ENCODE measurements at places on chromosomes 16 and 17. TPM values are rescaled to one million over a fixed set of nuclear protein-coding genes. Genes with fewer than 3 reads are reported as not detected.

- H3K4me3 ChIP-seq, result no peak overlapping the region
- H3K27me3 ChIP-seq, result peaks cover 42% of the 10 kb centered on the region
- H3K4me1 ChIP-seq, result no peaks in the 10 kb centered on the region
Measured at GRCh38 chr17:11622492-11622891, 24.2 kb downstream of the DNAH9 start.

DNA sequence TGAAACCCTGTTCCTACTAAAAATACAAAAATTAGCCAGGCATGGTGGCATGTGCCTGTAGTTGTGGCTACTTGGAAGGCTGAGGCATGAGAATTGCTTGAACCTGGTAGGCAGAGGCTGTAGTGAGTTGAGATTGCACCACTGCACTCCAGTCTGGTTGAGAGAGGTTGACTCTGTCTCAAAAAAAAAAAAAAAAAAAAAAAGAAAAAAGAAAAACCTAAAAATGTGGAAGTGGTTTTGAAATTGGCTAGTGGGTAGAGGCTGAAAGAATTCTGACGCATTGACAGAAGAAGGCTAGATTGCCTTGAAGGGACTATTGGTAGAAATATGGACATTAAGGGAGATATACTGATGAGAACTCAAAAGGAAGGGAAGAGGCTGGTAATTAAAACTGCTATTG, 33.6 kb upstream of the CPPED1 start:
- H3K27me3 ChIP-seq, result peaks cover 43% of the 10 kb centered on the region
- H3K27ac ChIP-seq, result no peak overlapping the region
- H3K4me3 ChIP-seq, result no peak overlapping the region
- H3K4me1 ChIP-seq, result no peaks in the 10 kb centered on the region
- DNase-seq, result no peak
- H3K36me3 ChIP-seq, result no peaks in the 10 kb centered on the region

DNA sequence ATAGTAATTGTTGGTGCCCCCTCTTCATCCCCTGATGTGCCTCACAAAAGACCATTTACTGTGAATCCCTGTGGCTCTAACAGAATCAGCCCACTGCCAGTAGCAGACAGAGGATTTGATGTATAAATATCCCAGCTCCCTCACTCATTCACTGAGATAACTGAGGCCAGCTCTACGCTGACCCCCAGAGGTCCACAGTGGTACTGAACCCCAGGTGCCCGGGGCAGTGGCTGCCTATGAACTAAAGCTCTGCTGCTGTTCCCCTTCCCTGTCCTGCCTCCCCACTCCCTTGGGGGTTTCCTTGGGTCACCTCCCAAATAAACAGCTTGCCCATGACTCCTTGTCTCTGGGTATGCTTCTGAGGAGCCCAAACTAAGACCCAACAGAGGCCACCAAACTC, 295.8 kb downstream of the FOXL1 start:
- no peaks in the 10 kb centered on the region for H3K4me1 ChIP-seq
- H3K27me3 ChIP-seq, result peaks cover 18% of the 10 kb centered on the region
- no peak for DNase-seq
- no peak overlapping the region for H3K4me3 ChIP-seq
- no peaks in the 10 kb centered on the region for H3K36me3 ChIP-seq
- no peak overlapping the region for H3K27ac ChIP-seq

IRX3 gene
- total RNA-seq, result 94.4 TPM

FOXL1 gene
- 0.38 TPM for total RNA-seq

Measured in left ventricle myocardium inferior (tissue), 1 donor.